ENCODE measurements at places on chromosomes 2 and 18.

- DNase-seq, result no peak
Observed at GRCh38 chr2:137837830-137838229, 126.4 kb upstream of the HNMT start.

DNA sequence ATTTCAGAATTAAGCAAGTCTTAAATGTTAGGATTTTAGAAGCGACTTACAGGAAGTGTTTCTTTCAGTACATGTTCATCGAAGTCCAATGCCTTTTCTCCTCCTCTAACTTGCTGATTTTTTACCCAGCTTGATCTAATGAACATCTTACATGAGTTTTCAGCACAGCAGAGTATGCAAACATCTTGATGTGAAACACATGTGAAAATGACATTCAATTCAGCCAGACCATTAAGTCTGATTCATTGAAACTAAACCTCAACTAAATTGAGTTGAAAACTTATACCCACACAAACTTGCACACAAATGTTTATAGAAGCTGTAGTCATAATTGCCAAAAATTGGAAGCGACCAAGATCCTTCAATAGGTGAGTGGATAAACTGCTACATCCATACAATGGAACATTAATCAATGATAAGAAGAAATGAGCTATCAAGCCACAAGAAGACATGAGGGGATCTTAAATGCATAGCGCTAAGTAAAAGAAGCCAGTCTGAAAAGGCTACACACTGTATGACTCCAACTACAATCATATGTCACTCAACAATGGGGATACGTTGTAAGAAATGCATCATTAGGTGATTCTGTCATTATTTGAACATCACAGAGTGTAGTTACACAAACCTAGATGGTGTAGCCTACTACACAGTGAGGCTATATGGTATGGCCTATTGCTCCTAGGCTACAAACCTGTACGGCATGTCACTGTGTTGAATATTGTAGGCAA is 18.5 kb downstream of the PSTPIP2 start:
- DNase-seq, result no peak

- no peak for DNase-seq
Observed at GRCh38 chr2:58545300-58546280, 304.5 kb upstream of the FANCL start.

DNA sequence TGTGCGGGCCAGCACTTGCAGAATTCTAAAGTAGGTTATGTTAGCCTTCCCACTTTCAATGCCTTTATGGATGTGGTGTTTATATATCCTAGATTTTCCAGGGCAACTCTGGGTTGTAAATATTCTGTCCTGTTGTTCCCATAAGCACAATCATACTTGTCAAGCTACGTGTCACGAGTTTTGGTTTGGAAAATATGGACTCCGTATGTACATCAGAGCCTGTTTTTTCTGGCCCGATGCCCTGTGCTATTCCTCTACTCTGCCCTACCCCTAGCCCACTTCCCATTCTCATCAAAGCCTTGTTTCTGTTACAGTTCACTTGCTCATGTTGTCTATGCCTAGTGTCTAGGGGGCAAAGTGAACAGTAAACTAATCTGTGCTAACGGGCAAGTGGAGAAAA is 27.0 kb upstream of the ZEB2 start:
- DNase-seq, result no peak

DNA sequence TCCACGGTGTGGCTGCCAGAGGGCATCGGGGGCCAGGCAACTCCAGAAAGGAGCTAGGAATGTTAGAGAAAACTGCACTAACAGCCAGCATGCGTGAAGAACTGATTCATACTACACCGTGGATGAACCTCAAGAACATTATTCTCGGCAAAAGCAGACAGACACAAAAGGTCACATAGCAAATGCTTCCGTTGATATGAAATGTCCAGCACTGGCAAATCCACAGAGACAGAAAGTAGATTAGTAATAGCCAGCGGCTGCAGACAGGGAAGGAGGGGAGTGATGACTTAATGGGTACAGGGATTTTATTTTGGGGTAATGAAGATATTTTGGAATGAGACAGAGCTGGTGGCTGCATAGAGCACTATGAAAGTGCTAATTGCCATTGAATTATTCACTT is 37.4 kb downstream of the SCTR start:
- no peak for DNase-seq

DNA sequence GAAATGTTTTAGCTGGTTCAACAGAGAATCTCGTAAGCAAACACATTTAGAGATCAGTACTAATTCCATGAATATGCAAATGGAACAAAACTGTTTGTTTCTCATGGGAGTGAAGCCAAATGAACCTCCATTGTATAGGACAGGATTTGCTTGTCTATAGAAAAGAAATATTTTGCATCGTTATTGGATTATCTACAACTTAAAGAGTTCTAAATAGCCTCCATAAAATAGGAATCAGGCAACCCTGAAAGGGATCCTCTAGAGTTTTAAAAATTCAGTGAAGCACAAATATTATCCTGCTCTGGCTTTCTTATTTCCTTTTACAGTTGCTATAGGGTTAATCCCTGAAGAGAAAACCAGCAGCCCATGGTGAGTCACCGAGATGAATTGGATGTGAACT is 378.4 kb upstream of the NRXN1 start:
- no peak for DNase-seq

- DNase-seq, result no peak
Observed at GRCh38 chr18:48546396-48546795, 7.6 kb downstream of the CTIF start.

DNA sequence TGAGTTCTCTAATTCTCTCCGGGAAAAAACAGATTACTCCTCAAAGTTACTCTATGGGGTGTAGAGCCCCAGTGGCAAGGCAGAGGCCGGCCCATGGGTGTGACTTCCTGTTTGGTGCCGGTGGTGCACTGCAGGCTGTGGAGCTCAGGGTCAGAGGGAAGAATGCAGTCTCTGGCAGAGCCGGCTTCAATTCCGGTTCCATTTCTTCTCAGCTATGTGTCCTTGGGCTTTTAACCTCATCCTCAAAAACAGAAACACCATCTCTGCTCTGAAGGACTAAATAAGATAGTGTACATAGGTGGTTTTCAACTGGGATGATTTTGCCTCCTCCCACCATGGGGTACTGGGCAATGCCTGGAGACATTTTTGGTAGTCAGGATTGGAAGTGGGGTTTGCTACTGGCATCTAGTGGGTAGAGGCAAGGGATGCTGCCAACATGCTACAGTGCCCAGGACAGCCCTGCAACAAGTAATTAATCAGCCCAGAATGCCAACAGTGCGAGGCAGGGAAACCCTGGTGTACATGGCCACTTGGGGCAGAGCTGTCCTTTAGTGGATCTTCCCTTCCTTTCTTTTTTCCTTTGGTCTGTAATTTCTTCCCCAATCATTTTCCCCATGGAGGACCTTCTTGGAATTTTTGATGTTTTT is 81.2 kb downstream of the INSIG2 start:
- no peak for DNase-seq

DNA sequence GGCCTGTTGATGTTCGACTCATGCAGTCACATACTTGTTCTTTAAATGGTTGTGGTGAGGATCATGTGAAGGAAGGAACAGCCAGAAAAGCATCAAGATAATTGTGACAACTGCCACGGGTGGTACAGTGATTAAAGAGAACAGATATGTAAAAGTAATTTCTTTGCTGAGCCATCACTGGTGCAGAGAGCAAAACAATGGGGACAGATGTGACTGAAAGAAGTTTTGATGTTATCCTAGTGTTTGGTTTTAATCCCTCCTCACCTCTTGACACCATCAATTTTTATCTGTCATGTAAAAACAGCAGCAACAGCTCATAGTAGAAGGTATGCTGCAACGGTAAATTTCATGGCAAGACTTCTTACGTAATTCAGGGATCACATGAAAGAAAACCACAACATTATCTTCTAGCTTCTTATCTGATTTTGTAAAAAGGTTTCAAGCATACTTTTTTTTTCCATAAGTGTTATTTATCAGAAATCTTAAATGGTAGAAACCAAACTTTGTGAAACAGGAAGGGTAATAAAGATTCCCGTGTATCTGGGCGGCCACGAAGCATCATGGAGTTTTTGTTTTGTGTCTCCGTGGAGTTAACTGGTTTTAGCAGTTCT is 65.2 kb downstream of the PLCL1 start:
- no peak for DNase-seq

DNA sequence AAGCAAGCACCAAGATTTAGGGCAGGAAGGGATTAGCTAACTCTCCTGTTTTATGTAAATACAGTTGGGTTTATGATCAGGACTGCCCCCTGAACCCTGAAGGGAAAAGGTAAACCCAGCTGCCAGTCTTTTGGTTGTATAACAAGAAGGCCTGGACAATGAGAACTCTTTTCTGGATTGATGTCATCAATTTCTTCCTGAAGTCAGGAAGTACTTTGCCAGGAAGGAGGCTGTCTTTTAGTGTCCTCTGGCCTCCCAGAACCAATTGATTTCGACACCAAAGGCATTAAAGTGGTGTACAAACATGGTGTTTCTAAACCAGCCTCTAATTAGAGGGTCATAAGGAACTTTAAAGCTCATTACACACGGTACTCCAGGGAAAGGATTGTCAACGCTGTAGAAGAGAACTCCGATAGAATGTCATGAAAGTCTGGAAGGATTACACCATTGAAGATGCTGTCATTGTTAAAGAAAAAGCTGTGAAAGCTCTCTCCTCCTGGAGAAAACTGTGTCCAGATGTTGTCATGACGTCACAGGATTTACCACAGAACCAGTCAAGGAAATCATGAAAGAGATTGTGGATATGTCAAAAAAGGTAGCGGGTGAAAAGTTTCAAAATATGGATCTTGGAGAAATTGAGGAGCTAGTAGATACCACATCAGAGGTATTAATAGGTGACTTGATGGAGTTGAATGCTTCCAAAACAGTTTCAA is 78.8 kb downstream of the ANKRD12 start:
- DNase-seq, result no peak

GRCh38 chr2:76270096-76270710 is 559.5 kb upstream of the GCFC2 start:
- DNase-seq, result no peak

DNA sequence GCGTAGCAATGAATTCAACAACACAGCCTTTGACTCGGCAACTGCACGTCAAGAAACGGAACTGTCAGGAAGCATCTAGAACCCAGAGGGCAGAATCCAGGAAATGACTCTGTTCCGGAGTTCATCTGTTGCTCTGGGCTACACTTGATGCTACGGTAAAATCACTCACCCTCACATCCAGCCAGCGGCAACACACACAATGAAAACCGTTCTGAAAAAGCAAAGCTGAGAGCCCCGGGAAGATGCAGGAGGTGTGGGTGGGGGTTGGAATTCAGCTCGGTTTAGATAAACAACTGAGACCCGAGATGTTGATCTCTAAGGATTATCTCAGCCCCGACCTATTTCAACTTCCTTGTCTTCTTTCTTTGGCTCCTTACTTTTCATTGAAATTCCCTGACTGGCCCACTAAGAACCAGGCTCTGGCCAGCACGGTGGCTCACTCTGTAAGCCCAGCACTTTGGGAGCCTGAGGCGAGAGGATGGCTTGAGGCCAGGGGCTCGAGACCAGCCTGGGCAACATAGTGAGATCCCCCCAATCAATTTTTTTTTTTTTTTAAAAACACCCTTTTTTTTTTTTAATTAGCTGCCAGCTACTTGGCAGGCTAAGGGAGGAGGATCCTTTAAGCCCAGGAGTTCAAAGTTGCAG is 13.3 kb upstream of the RAB17 start:
- DNase-seq, result peak; percentile 20

DNA sequence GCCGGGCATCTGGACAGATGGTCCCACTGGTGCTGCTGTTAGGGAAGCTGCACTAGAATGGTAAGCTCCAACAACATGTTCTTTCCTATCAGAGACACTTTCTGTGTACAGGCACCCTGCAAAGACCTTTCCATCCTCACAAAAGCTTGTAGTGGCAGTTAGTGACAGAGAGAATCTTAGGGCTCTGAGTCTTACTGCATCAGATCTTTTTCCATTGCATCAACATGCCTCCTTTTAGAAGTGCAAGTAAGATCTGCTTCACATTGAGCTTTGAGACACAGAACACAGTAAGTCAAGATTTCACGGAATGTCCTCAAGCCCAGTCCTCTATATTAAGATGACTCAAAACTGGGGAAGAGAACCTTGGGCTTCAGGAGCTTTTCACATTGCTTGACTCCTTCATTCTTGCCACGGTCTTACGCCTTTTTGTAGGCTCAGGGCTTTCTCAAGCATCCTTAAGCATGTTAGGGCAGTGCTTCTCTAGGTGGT is 52.6 kb downstream of the ARL4C start:
- DNase-seq, result no peak

- no peak for DNase-seq
Observed at GRCh38 chr18:31042084-31042405, 497 bp downstream of the DSC3 start.

DNA sequence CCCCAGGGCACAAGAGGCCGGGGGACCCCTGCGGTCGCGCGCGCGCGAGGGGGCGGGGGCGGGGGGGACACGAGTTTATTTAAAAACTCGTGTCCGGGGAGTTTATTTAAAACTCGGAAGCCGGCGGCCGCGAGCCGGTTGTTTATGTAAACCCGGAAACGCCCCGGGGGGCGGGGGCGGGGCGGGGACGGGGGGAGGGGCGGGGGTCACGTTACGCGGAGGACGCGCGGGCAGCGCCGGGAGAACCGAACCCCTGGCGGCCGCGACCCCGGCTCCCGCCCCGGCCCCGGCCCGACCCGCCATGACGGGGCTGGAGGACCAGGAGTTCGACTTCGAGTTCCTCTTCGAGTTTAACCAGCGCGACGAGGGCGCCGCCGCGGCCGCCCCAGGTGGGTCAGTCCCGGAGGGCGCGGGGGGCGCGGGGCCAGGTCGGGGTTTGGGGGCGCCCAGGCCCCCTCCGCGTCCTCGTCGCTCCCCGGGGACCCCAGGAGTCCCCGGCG is 4.4 kb downstream of the NFATC1 start:
- peak; percentile 70 for DNase-seq

GRCh38 chr2:25252291-25253152 is 84.1 kb upstream of the POMC start:
- DNase-seq, result no peak

- no peak for DNase-seq
Observed at GRCh38 chr2:37871456-37872191, 53.5 kb upstream of the RMDN2 start.

- no peak for DNase-seq
Observed at GRCh38 chr2:219636941-219637841, 9.8 kb downstream of the SLC4A3 start.

GRCh38 chr2:216606551-216607276 is 26.5 kb upstream of the IGFBP2 start:
- DNase-seq, result peak; percentile 15

DNA sequence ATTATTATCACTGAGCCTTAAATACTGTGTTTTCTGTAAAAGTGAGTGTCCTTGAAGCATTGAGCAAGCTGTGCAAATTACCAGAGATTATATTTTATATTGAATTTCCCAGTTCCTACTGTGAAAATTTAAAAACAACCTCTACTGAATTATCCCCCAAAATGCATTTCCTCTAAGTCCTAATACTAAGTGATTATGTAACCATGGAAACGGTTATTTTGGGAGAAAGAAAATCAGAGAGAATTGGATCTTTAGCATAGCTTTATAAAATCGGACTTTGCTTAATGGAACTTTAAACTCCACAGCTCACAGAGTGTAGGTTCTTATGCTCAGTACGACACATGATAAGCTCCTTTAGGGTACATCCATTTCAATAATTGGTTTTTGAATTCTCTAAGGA is 19.3 kb upstream of the CHMP1B start:
- no peak for DNase-seq

GRCh38 chr18:75962036-75962572 is 532.9 kb downstream of the ZNF516 start:
- no peak for DNase-seq

Data from activated CD8-positive, alpha-beta memory T cell treated with anti-CD3 and anti-CD28 coated beads for 1 hour (primary cell).